Posterior cingulate gyrus (tissue), 11 donors: ENCODE measurements at places on chromosomes 13 and 19.
A peak's percentile ranks its signal among the peaks of the same experiment; 100 is the strongest.

- no peak for DNase-seq
Observed at GRCh38 chr13:37306778-37307544, 201.5 kb upstream of the CSNK1A1L start.

DNA sequence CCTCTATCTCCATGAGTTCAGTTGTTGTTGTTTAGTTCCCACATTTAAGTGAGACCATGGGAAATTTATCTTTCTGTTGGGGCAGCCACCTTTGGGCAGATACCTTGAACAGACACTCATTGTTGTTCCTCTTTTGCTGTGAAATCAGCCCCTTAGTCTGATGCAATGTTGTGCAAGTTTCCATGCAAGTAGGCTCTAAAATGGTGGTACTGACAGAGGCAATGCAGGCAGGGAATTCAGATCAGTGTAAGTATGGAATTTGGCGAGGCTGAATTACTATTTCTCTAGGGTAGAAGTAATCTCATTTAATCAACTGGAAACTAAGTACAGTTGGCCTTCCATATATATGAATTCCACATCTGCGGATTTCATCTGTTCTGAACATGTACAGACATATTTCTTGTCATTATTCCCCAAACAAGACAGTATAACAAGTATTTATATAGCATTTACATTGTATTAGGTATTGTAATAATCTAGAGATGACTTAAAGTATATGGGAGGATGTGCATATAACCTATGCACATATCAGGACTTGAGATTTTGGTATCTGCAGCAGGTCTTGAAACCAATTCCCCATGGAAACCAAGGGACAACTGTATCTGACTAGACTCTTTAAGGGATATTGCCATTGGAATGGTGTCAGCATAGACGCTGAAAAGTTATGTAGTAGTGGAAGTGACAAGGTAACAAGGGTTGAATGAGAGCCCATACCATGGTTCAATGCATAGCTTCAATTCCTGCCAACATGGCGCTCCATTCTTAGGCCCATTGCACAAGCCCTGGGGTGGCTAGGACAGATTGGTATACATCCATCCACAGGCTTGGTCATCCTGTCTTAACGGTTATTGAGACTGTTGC lies 281.5 kb upstream of the HTR2A start:
- no peak for DNase-seq

DNA sequence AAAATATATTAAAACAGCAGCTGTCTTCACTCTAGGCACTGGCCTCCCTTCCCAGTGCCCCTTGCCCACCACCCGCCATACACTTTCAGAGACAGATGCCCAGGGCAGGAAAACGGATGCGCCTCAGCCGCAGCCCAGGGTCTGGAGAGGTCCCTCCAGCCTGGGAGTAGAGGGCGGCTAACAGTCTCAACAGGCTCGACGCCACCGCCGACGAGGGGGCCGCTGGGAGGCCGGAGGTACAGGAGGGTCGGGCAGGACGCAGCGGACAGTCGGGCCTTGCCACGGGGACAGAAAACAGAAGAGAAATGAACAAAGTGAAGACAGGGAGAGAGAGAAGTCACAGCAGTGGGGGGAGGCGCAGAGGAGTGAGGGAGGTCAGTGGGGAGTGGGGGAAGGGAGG lies 27.1 kb downstream of the C19orf47 start:
- DNase-seq = no peak

DNA sequence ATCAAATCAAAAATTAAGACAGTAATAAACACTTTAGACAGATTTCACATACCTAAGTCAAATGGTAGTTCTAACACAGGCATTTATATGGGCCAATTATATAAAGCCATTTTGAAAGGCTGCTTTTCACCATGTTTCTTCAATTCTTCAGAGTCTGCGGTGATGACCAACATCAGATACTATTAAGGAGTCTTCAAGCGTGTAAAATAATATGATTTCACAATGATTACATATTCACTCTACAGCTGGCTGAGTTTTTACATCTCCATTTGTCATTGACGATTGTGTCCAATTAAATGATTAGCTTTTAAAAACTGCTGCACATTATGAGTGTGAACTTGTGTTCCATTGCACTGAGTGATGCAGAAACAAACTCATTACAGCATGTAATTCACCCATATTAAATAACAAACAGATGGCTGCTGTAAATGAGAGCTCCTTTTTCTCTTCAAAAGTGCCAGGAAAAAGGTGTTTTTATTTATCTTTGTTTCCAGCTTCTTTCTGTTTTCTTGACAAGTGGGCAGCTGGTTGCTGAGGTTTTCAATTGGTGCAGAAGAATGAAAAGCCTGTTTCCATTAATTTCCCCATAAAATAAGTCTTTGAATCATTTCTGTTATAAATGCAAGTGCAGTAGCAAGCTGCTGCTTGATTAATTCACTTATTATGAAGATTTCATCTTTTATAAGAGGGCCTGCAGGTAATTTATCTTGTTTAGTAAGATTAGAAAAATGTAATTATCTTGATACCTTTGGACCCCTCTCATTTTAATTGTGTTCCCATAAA lies 676.1 kb upstream of the KLHL1 start:
- no peak for DNase-seq

GRCh38 chr19:46118136-46118535 lies 6.4 kb downstream of the IGFL3 start:
- DNase-seq = no peak

- DNase-seq = no peak
Observed at GRCh38 chr19:44947041-44947581, 1.3 kb downstream of the APOC2 start.

DNA sequence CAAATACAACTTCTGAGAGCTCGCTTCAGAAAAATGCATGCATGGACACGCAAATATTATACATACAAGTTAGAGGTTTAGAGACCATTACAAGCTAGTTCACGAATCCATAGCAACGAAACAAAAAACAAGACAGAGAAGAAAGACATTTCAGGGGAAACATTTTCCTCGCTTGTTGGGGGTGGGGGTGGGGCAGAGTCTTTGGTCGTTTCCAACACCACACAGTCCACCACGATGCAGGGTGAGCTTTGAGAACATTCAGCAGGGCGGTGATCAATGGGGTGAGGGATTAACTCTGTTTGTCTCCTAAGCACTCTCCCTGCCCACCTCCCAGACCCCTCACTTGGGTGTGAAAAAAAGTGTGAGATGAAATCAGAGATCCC lies 651 bp downstream of the OXGR1 start:
- DNase-seq = no peak

GRCh38 chr19:47143322-47144073 lies 12.9 kb downstream of the SAE1 start:
- no peak for DNase-seq

GRCh38 chr13:36530050-36530789 lies 97.9 kb downstream of the CCNA1 start:
- DNase-seq = peak; percentile 44

GRCh38 chr13:79385694-79386093 lies 20.4 kb downstream of the RBM26 start:
- no peak for DNase-seq

DNA sequence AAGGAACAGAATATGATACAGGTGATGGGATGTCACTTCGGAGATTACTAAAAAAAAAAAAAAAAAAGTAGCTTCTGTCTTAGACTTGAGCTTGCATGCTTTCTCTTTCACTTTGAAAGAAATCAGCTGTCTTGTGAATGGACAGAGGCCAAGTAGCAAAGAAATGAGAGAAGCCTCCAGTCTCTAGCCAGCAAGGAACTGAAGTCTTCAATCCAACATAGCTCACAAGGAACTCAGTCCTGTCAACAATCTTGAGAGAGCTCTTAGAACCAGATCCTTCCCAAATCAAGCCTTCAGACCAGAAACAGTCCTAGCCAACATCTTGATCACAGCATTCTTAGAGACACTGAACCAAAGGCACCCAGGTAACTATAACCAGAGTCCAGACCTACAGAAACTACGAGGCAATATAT lies 7.7 kb downstream of the N4BP2L2 start:
- no peak for DNase-seq

- DNase-seq = no peak
Observed at GRCh38 chr13:31614704-31615103, 124.6 kb upstream of the RXFP2 start.

DNA sequence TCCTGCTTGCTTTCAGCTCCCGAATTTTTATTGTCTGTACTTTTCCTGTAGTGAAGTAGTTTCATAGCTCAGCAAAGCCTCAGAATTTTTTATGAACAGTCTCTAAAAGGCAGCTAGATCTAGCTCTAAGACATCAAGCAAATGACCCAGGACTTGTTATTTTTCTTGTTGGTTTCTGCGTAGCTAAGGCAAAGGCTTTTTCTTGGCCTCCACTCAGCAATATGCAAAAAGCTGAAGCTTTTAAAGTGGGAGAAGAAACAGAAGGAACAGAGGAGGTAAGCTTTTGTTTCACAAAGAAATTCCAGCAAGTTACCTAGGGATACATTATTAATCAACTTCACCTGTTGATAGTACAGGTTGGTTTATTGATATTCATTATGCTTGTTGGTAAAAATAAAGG lies 235.9 kb downstream of the PCDH20 start:
- DNase-seq = no peak

- DNase-seq = no peak
Observed at GRCh38 chr19:48424694-48425219, 21.0 kb upstream of the GRWD1 start.

DNA sequence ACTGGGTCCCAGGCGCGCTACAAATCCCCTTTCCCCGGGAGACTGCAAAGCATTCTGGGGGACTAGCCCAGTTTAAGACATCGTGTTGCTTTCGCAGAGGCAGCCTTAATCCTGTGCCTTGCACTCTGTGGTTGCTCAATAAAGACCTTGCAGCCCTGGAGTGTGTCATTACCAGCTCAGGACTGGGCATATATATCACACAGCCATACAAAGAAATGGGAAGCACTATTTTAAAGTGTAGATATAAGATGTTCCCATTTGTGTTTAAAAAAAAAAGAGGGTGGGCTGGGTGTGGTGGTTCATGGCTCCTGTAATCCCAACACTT lies 11.1 kb downstream of the NAPA start:
- no peak for DNase-seq

DNA sequence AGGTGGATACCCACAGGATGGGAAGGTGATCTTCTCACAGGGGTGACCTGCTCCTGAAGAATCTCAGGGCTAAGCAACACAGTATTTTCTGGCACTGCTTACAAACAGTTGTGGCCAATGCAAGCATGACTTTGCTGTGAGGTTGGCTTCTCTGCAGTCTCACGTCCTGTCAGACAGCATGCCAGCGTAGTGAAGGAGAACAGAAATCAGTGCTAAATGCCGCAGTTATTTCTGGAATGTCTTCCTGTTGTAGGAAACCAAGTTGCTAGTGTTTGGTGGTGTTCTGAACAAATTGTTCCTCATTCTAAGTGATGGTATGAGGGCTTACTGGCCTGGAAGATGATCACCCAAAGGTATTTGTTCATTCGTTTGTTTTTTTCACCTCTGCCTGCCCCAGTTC lies 320.1 kb downstream of the MTUS2 start:
- no peak for DNase-seq

GRCh38 chr13:87607266-87607665 lies 63.9 kb upstream of the SLITRK5 start:
- DNase-seq = no peak

- DNase-seq = no peak
Observed at GRCh38 chr13:25905611-25906010, 146.2 kb downstream of the SHISA2 start.

- DNase-seq = peak; percentile 63
Observed at GRCh38 chr19:55113570-55114039, 3.8 kb downstream of the PPP1R12C start.

GRCh38 chr19:15913830-15914229 lies 16.0 kb upstream of the CYP4F2 start:
- DNase-seq = no peak

DNA sequence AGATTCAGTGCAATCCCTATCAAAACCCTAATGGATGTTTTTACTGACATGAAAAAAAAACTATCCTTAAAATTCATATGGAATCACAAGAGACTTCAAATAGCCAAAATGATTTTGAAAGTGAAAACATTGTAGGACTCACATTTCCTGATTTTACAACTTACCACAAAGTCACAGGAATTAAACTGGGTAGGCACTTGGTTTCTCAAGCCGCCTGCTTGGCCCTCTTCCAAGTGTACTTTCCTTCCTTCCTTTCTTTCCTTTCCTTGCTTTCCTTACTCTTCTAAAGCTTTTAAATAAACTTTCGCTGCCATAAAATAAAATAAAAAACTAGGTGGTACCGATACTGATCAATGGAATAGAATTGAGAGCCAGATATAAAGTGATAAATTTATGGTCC lies 21.0 kb upstream of the CD33 start:
- no peak for DNase-seq
